ENCODE measurements at places on chromosomes 12 and 14. TPM values are rescaled to one million over a fixed set of nuclear protein-coding genes. Genes with fewer than 3 reads are reported as not detected.

The MAP3K9 gene
- 8.4 TPM for total RNA-seq

The RNASE7 gene
- total RNA-seq = not detected

The ACSM4 gene
- total RNA-seq = not detected

The SPX gene
- not detected for total RNA-seq

The CD69 gene
- not detected for total RNA-seq

The SERPINA6 gene
- total RNA-seq = not detected

The TEAD4 gene
- total RNA-seq = 4.4 TPM

The NTF3 gene
- not detected for total RNA-seq

The VRK1 gene
- total RNA-seq = not detected

The HIP1R gene
- total RNA-seq = 208 TPM

The YBX3 gene
- 226 TPM for total RNA-seq

GRCh38 chr12:80838708-80839107 is 99.0 kb downstream of the LIN7A start:
- no peak for DNase-seq

DNA sequence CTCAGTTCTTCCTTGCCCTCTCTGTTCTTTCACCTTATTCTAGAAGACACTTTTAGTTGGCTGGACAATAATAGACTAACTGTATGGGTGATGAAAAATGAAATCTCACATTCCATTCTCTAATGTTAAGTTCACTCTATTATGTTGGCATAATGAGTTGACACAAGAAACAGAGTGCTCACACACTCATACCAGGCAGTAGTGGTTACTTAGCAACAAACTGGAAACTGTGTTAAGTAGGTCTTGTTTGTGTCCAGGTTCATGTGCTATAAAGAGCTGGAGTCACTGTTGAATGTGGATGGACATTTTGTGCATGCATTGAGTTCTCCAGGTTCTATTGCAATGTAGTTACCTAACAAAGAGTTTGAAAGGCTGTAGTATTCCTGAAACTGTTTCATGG is 16.9 kb upstream of the PPP4R4 start:
- no peak for DNase-seq

- DNase-seq = no peak
Measured at GRCh38 chr12:67920413-67920812, 68.8 kb upstream of the IFNG-AS1 start.

GRCh38 chr14:95046711-95047681 is 110.3 kb downstream of the DICER1 start:
- DNase-seq = peak; percentile 54

- DNase-seq = no peak
Measured at GRCh38 chr14:74616507-74616906, 4.5 kb upstream of the LTBP2 start.

- DNase-seq = no peak
Measured at GRCh38 chr14:80780500-80780899, 161.0 kb downstream of the CEP128 start.

GRCh38 chr14:44961151-44961553 is 595 bp downstream of the KLHL28 start:
- peak; percentile 72 for DNase-seq

DNA sequence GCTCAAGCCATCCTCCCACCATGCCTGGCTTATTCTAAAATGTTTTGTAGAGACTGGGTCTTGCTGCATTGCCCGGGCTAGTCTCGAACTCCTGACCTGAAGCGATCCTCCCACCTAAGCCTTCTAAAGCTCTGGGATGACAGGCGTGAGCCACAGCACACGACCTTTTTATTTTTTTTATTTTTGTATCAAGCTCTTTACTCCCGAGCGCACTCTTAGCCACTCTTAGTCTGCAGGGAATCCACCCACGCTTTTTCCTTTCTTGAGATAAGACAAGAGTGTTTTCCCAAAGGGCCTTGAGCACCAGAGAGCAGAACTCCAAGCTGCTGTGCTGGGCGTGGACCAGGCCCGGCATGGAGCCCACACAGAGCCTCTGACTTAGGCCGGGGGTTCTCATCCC is 23.4 kb downstream of the MAP1LC3B2 start:
- no peak for DNase-seq

DNA sequence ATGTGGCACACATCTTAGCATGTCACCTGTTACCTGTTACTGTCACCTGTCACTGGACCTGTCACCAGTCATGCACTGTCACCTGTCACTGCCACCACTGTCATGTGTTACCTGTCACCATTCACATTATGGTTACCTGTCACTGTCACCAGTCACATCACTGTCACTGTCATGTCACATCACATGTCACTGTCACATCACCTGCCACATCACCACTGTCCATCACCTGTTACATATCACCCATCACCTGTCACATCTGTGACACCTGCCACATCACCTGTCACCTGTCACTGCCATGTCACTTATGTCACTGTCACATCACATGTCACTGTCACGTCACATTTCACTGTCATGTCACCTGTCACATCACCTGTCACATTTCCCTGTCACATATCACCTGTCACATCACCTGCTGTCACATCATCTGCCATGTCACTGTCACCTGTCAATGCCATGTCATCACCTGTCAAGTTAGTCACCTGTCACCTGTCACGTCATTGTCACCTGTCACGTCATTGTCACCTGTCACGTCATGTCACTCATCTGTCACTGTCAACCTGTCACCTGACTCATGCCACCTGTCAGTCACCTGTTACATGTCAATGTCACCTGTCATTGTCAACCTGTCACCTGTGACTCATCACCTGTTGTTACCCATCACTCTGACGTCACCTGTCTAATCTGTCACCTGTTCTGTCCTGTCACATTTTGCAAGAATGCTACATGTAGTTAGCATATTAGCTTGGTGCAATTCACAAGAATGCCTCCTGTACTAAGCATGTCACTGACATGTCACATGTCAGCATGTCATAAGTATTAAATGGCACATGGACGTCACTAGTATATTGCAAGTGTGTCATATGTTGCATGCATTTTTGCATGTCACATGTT is 29.0 kb upstream of the TESC start:
- DNase-seq = no peak

- no peak for DNase-seq
Measured at GRCh38 chr12:97471194-97471593, 8.6 kb downstream of the RMST start.

- no peak for DNase-seq
Measured at GRCh38 chr12:41106315-41106714, 81.8 kb upstream of the PDZRN4 start.

DNA sequence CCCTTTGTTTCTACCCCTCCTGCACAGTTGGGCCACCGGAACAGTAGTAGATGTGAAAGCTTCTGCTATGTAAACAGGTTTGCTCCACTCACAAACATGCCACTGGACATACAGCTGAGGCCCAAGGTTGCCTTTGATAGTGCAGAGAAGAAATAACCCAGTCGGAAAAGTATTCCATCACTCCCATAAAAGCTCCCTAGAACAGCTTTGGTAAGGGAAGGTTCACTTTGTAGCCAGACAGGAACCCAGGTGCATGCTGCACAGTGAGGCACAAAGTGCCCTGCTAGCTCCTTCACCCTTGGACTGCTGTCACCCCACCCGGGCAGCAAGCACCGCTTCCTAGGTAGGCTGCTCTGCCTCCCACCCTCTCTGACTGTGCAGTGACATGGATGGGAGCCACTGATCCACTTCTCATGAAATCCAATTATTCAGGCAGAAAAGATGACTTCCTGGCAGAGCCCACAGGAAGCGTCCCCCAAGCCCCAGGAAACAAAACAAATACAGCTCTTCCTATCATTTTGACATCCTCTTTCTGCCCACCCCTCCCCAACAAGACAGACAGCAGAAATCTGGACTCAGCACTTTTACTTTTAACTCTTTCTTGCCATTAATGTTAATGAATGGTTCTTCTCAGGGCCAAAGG is 100.2 kb downstream of the SRGAP1 start:
- no peak for DNase-seq

DNA sequence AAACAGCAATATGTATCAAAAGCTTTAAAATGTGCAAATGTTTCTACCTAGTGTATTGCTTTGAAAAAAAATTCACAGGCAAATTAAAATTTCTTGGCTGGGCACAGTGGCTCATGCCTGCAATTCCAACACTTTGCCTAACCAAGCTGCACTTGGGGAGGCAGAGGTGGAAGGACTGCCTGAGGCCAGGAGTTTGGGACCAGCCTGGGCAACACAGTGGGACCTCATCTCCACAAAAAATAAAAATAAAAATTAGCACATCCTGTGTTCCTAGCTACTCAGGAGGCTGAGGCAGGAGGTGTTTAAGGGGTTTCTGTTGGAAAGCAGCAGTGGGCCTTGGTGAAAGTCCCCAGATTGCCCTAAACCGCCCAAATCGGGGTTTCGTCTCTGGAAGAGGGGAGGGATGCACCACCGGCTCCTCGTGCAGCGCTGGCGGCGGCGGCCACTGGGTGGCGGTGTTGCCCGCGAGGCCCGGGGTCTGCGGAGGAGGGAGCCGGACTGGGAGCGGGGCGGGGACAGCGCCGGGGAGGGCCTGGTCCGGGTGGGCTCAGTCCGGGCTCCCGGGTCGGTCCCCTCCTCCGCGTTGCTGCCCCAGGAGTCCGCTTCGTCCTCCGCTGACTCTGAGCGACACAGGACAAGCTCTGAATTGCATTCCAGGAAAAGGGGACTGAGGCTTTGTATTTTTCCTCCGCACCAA is 265.6 kb downstream of the AACS start:
- peak; percentile 74 for DNase-seq

DNA sequence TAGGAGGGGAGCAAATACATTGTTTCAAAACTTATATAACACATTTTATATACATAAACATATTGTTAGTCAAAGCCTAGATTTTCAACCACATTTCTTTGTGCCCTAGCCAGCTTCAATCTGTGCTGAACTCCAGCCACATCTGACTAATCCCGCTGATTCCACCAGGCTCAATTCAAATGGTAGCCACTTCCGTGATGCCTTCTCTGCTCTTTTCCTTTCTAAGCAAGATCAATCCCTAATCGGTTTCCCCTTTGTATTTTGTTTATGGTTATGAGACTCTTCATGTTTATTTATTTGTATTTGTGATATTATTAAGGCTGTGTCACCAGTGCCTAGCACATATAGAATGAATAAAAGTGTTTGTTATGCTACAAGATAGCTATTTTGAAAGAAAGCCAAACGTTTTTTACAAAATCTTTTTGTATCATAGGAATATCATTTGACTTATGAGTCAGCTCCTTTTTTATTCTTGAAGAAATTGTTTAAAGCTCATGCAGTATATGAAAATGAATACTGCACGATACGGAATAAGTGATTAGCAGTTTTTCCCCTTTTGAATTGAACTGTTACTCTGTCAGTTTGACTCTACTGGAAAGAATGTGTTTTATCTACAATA is 110.2 kb downstream of the PLEKHA5 start:
- no peak for DNase-seq

- no peak for DNase-seq
Measured at GRCh38 chr12:65956056-65956738, 131.9 kb downstream of the HMGA2 start.

DNA sequence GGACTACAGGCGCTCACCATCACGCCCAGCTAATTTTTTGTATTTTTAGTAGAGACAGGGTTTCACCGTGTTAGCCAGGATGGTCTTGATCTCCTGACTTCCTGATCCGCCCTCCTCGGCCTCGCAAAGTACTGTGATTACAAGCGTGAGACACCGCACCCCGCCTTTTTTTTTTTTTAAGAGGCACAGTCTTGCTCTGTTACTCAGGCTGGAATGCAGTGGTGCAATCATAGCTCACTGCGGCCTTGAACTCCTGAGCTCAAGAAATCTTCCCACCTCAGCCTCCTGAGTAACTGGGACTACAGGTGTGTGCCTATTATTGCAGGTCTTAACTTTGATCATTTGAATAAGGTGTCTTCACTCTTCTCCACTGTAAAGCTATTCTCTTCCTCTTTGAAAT is 5.3 kb upstream of the GLTP start:
- no peak for DNase-seq

DNA sequence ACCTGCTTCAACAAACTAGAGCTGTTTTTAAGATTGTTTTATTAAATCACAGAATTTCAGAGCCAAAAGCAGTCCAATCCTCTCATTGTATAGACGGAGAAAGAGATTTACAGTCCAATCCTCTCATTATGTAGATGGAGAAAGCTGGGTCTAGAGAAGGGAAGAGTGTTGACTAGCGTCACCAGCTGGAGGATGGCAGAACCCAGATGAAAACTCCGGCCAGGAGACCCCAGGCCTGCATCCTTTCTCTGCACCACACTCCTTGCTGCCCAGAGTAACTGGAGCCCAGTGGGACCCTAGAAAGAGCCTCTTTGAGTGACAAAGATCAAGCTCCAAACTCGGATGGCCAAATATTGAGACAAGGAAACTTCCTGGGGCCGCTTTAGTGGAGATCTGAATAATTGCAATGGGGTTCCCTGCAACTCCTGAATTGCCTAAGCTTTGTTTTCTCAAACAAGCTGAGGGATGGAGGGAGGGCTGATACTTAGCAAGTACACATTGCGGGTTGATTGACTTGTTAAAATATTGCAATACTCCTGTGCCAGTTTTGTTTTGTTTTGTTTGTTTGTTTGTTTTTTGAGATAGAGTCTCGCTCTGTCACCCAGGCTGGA is 12.5 kb downstream of the AMDHD1 start:
- no peak for DNase-seq

DNA sequence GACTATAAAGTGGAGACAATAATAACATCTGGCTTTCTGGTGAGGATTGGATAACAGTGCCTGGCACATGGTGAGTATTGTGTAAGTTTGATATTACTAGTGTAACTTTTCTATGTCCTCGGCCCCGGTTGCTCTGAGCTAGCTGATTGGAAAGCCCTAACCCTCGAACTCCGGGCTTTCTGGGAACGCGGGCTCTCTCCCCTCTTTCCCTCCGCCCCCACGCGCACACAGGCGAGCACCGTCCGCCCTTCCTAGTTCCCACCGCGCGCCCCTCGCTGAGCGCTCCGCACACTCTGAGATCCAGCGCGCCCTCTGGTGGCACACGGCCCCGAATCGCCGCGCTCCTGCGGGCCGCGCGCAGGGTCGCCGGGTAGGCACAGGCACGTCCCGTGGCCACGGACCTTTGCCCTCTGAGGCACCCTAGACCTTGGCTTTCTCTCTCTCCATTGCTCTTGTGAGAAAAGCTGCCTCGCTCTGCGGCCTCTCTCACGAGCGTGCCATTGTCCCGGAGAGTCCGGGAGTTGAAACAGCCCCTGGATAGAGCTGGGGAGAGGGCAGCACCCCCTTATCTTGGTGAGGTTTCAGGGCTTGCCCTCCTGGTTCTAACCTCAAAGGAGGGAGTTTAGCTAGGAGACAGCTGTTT is 23.2 kb upstream of the ESRRB start:
- peak; percentile 20 for DNase-seq

GRCh38 chr12:15726027-15726877 is 62.9 kb downstream of the EPS8 start:
- no peak for DNase-seq

- no peak for DNase-seq
Measured at GRCh38 chr12:75905922-75906321, 125.7 kb downstream of the PHLDA1 start.

Measured in transverse colon (tissue), 4 donors.